ENCODE measurements at places on chromosomes 5 and 9. TPM values are rescaled to one million over a fixed set of nuclear protein-coding genes. Genes with fewer than 3 reads are reported as not detected.
A peak's percentile ranks its signal among the peaks of the same experiment; 100 is the strongest.

GPR150 gene
- not detected for total RNA-seq

DNA sequence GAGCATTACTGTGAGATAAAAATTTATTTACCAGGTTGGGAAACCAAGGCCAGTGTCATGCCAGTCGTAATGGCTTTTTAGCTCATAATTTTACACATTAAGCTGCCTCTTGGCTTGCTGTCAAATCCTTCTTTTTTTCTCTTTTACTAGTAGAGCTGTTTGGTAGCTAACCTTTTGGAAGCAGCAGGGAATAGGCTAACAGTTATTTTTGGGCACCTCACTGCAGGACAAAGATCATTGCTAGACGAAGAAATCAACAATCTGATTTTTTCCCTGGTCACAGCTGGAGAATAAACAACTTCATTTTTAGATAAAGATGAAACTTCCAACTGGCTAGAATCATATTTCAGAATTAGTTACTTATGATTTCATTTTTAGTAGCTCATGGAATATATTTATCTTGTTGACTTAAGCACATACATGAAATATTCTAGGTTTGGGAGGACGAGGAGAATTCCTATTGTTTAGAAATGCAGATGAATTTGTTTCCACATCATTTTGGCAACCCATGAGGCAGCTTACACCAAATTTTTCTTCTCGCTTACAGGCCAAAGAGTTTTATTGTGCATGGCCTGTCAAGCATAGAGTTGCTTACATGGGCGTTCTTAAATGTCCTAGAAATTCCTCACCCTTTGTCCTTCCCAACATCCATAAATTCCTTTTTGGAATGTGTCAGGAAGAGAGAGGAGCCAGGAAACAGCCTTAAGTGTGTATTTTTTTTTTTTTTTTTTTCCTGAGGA lies 19.6 kb downstream of the TNC start:
- no peak for DNase-seq

- DNase-seq = no peak
Measured at GRCh38 chr9:112785986-112786385, 35.4 kb downstream of the SNX30 start.

GRCh38 chr5:89255845-89256463 lies 373.0 kb upstream of the MEF2C start:
- DNase-seq = no peak

GRCh38 chr5:14144586-14145434 lies 1.7 kb downstream of the TRIO start:
- peak; percentile 66 for DNase-seq

- DNase-seq = no peak
Measured at GRCh38 chr9:94656200-94656599, 16.9 kb upstream of the FBP1 start.

DNA sequence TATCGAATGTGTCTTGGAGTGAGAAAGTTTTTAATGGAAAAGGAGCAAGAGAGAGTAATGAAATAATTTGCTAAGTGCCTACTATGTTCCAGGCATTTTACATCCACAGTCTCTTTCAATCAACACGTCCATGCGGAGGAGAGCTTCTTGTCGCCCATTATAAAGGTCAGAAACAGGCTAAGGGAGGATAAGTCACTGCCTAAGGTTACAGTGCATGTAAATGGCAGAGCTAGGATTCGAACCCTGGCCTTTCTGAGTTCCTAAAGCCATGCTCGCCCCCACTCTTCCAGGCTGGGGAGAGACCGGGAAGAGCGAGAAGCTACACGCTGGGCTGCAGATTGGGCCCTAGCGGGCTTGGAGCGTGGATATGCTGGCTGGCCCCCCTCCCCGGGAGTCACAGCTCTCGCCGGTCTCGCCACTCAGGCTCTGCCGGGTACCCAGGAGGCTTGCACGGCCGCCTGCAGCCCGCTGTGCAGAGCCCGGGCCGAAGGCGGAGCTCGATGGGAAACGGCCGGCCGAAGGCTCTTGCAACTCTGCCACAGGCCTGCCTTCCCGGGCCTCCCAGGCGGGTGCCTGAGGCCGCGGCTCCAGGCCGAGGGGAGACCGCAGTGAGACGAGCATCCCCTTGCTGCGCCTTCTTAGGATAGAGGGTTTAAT lies 775 bp upstream of the LHX2 start:
- DNase-seq = no peak

PTGS1 gene
- total RNA-seq = 46.0 TPM

DNA sequence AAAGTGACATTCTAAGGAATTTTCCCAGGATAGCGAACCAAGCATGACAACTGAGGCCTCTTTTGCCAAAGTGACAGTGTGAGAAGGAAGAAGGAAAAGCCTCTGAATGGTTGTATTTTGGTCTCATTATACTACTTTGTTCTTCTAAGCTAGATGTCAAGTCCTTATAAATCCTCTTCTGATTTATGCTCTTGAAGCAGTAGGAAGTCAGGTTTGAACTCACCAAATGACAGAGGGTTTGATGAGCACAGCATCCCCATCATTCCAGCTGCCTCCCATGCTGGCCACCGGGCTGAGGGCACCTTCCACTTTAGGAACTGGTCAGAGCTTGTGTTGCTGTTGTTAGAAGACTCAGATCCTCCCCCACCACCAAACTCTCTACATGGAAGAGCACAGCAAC lies 44.1 kb downstream of the FAM240B start:
- DNase-seq = no peak

DNA sequence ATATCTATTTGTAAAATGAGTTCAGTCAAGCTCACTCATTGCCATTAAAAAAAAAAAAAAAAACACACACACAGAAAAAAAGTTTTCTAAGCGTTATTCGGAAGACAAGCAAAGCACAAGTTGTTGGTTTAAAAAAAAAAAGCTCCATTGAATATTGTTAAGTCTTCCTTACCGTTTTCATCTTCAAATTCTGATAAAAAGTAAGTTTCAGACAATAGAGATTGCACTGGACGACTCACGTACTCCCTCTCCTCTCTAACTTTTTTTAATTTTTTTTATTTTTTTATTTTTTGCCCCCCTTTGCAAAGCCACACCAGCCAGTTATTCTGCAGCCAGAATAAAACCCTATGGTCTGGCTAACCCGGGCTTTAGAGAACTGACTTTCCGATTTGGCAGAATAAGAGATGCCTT lies 544 bp downstream of the ADAMTS6 start:
- no peak for DNase-seq

All from right atrium auricular region (tissue), 2 donors.